GM20000 (cell line): ENCODE measurements at places on chromosomes 11 and 22.

DNA sequence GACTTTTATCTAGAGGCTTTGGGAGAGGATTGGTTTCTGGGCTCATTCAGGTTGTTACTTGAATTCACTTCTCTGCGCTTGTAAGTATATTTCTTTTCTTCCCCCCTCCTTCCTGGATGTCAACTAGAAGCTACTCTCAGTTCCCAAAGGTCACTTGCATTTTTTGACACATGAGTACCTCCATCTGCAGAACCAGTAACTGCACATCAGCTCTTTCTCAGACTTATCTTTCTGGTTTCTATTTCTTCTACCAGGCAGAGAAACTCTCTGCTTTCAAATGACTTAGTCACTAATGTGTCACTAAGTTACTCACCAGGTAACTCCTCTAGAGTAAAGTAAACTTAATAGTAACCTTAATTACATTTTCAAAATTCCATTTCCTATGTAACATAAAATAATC, 773.0 kb upstream of the LUZP2 start:
- no peak for DNase-seq

DNA sequence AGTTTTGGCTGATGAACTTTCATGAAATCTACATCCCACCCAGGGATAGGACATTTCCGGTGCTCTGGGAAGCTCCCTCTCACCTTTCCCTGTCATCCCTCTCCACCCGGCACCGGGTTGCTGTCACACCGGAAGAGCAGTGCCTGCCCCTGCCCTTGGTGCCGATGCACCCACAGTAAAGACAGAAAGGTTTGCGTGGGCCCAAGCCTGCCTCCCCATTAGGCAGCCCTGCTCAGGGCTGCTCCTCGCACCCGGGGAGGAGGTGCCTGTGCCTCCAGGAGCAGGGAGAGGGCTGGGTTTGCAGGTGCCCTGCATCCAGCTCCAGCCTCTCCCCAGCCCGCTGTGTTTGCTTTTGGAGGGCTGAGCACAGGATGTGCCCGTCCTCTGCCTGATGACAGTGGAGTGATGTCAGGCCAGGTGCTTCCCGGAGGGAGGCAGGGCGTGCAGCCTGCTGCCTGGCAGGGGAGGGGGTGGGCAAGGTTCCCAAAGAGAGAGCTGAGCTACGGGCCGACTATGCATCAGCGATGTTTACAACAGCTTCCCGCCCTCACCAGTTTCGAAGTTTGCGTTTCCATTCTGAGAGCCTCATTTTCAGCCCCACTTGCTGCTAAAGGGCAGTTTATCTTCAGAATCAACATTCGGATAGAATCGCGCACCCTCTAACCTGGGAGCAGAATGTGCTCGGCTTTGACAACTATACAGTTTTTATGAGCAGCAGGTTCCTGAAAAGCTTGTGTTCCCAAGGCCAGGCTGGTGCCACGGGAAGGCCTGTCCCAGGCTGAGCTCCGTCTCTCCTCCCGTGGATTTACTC, 83.2 kb upstream of the CLDN5 start:
- peak; percentile 33 for DNase-seq

DNA sequence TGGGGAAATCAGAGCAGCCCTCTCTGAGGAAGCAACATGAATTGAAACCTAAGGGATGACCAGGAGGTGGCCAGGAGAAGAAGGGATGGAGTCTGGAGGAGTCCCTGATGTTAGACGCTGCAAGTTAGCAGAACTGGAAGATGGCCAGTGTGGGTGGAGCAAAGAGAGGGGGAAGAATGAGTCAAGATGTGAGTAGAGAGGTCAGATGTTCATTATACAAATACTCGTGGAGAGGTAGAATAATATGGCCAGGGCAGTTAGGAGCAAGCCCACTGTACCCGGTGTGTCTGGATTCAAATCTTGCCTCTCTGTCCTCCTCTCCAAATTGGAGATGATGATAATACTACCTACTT, 242.0 kb downstream of the TENM4 start:
- no peak for DNase-seq

- DNase-seq = no peak
Measured at GRCh38 chr11:77590194-77590782, 535 bp downstream of the AQP11 start.

- DNase-seq = peak; percentile 2
Measured at GRCh38 chr22:30855677-30856518, 112.7 kb downstream of the MORC2 start.

GRCh38 chr11:69630017-69630416, 10.9 kb upstream of the CCND1 start:
- DNase-seq = no peak

- DNase-seq = no peak
Measured at GRCh38 chr11:12653729-12654128, 20.5 kb upstream of the TEAD1 start.

GRCh38 chr22:49827853-49828598, at the start of gene BRD1:
BRD1 (minus strand) TSS chr22:49827873; CDS start chr22:49824317, 3,556 bp downstream.
- DNase-seq = peak; percentile 90

DNA sequence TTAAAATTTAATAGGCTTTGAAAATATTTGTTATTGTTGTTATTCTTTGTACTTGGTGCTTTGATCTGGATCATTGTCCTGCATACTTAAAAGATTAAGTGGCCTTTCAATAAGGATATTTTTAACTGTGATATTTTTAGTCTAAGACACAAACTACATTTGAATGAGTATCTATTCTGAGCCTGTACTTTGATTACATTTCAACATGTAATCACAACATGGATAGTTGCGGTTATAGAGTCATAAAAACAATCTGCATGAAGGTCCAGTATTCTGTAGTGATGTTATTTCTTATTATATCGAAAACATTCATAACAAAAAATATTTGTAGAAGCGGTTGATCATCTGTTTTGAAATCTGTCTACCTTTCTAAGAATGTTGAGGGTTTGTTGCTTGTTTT, 58.6 kb downstream of the HIPK3 start:
- DNase-seq = no peak

GRCh38 chr22:49243335-49243734, 584.3 kb downstream of the BRD1 start:
- DNase-seq = no peak

DNA sequence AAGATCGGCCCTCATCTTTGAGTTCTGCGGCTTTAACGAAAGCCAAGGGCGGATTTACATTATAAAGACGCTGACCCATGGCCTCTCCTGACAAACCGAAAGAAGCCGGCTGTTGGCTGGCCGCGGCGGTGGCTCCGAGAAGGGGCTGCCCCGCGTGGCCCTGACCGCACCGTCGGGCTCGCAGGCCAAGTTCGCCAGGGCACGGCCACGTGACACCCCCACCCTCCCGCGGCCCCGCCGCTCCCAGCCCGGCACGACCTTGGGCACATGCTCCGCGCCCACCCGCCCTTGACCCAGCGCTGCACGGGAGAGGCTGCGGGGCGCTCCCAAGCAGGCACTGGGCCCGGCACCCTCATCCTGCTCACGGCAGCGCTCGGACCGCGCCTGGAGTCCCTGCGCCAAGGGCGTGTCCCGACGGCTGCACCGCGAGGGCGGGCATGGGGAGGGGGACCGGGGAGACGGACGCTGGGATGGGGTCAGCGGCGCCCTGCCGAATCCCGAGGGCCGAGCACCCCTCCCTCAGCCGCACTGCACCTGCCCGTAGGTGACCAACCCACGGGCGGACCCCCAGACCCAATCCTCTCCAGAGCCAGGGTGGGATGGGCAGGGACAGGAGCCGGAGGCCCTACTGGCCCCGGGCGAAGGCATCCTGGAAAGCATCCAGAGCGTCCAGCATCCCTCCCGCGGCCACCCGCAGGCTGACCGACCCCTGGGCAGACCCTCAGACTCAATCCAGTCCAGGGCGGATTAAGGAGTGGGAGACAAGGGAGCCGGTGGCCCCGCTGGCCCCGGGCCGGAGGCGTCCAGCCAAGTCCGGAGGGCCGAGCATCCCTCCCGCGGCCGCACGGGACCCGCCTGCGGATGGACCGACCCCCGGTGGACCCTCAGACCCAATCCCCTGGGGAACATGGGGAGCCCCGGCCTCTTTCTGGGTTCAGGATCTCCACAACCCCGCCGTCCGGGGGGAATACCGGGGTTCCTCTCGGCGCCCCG, 759 bp downstream of the CPT1A start:
- peak; percentile 71 for DNase-seq

- no peak for DNase-seq
Measured at GRCh38 chr11:76148231-76148630, 58.1 kb downstream of the WNT11 start.

- no peak for DNase-seq
Measured at GRCh38 chr11:42003801-42004200, 544.3 kb upstream of the LRRC4C start.
